SJSA1 (cell line): ENCODE measurements at places on chromosomes 7 and 10. TPM values are rescaled to one million over a fixed set of nuclear protein-coding genes. Genes with fewer than 3 reads are reported as not detected.

Gene SPDYE8
- total RNA-seq = 0.24 TPM in 1 of 2 replicates, not detected in the other

Gene KCNIP2
- total RNA-seq = 0.58 TPM in 1 of 2 replicates, not detected in the other

Gene LBX1
- total RNA-seq = not detected in 2 replicates

Gene MMP21
- total RNA-seq = not detected in 2 replicates

Gene MUC12
- total RNA-seq = not detected in 2 replicates

Gene PAX4
- total RNA-seq = not detected in 2 replicates

Gene DKK1
- 29.7 and 46.2 TPM in 2 replicates for total RNA-seq

Gene PON2
- total RNA-seq = 93.8 and 136 TPM in 2 replicates

Gene CD36
- total RNA-seq = 0.32 TPM in 1 of 2 replicates, not detected in the other

Gene TMEM236
- 0.08 TPM in 1 of 2 replicates, not detected in the other for total RNA-seq

Gene BLOC1S2
- total RNA-seq = 34.6 and 47.7 TPM in 2 replicates

Gene PIK3CG
- 0.84 and 1.2 TPM in 2 replicates for total RNA-seq

GRCh38 chr10:42876945-42877344, 94.3 kb downstream of the BMS1 start:
- H3K4me1 ChIP-seq = no peaks in the 10 kb centered on the region
- H3K36me3 ChIP-seq = no peaks in the 10 kb centered on the region

DNA sequence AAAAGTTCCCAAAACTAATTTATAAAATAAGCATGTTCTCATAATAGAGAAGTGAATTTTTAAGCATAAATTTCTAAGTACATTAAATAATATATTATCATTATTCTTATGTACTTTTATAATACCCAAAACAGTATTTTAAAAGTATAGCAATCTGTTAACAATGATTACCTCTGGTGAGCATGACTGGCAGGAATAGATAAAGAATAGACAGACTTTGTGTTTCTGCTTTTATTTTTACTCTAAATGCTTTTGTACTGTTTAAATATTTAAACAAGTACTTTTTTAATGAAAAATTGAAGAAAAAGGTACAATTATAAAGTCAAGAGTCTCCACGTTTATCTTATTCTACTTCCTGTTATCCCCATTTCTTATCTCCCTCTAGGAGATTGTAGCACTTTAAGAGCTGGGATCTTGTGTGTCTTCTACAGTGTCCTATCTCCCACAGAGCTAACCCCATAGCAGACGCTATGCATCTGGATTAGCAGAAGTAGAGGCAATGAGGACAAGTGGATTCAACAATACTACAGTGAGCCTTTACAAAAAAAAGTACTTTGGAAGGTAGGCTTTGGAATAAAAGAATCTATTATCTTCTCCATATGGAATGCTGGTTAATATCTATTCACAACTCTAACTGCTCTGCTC, 42.9 kb downstream of the IDE start:
- peaks cover 57% of the 10 kb centered on the region for H3K36me3 ChIP-seq
- no peak for DNase-seq
- H3K27me3 ChIP-seq = no peaks in the 10 kb centered on the region
- H3K4me3 ChIP-seq = no peak overlapping the region

DNA sequence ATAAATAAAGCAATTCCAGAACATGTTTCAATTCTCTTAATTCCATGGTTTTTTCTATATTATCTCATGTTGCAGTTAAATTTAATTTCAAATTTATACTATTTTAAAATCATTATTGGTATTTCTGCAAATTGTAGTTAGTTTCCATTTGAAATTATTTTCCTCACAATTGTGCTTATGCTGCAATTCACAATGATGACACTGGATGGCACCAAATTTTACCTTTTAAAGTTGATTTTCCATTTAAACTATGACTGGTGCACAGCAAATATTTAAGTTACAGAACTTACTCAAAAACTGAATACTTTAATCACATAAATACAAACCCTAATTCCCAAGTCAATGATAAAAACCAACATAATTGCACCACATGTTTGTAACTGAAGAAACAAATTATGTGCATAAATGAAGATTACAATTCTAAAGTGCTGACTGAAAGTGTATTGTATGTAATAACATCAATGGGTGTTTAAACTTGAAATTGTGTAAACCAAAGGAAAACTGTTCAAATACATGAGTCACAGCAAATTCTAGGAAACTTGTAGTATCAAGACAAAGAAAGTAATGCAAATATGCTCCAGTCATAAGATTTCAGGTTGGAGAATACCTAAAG, 75.3 kb upstream of the AASS start:
- no peak overlapping the region for H3K4me3 ChIP-seq
- no peaks in the 10 kb centered on the region for H3K4me1 ChIP-seq
- no peak for DNase-seq
- no peaks in the 10 kb centered on the region for H3K27me3 ChIP-seq
- no peaks in the 10 kb centered on the region for H3K36me3 ChIP-seq
- H3K27ac ChIP-seq = no peak overlapping the region

GRCh38 chr10:48340734-48341133, 34.3 kb downstream of the MAPK8 start:
- H3K4me3 ChIP-seq = no peak overlapping the region
- DNase-seq = no peak
- H3K27ac ChIP-seq = no peak overlapping the region
- H3K27me3 ChIP-seq = no peaks in the 10 kb centered on the region
- H3K36me3 ChIP-seq = peaks cover 9% of the 10 kb centered on the region; the same call in 1 of the 2 replicates

- H3K4me1 ChIP-seq = peaks cover 33% of the 10 kb centered on the region
- H3K27me3 ChIP-seq = no peaks in the 10 kb centered on the region
- no peaks in the 10 kb centered on the region for H3K36me3 ChIP-seq
These were observed 66.7 kb downstream of the HHEX start for GRCh38 chr10:92756201-92757065.

DNA sequence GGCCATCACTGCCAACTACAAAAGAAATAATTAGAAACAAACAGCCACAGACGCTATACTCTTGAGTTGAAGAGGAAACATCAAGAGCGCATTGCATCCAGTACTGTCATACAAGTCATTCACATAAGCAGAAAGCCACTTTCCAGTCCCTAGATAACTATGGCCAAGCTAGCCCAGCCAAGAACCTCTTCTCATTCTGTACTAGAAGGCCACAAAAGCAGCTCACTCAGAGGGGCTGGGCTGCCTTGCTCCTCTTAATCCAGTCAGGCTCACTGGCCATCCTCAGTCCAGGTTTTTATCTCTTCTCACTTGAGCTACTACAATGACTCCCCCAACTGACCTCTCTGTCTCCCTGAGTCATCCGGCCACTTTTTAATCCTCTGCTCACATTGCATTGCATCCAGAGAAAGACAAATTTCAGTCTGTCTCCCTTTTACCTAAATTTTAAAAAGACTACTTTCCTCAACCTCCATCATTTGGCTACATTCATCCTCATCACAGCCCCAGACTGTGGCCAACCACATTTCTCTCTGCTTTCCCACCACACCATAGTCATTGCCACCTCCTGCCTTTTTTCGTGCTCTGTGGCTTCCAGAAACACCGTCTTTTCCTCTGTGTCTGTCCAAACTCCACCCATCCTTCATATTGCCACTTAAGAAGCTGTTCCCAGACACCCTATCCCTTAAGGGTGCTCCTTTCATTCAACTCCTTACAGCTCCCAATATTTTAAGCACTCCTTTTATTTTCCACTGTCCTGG, 25.0 kb downstream of the PPP1R3C start:
- H3K27ac ChIP-seq = peak overlapping the region; percentile 74
- no peaks in the 10 kb centered on the region for H3K27me3 ChIP-seq
- H3K4me3 ChIP-seq = no peak overlapping the region
- no peak for DNase-seq

DNA sequence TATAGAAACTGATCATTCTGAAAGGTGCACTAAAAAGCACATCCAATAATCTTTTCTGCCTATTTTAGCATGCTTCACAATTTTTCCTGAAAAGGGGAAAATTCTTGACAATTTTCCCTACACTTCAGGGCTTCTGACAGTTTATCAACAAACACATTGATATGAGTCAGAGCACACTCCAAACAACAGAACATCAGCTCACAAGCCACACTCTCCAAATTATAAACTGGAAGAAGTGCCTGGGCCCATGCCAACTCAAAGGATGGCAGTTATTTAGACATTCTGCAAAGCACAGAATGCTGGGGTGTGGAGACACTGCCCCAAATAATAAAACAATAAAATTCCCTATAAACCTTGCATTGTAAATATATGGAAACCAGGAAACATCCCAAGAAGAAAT, 90.8 kb downstream of the ELAPOR2 start:
- DNase-seq = no peak
- no peak overlapping the region for H3K4me3 ChIP-seq
- H3K27me3 ChIP-seq = no peaks in the 10 kb centered on the region
- H3K27ac ChIP-seq = no peak overlapping the region
- H3K4me1 ChIP-seq = no peaks in the 10 kb centered on the region

GRCh38 chr10:99523251-99523773, 9.4 kb upstream of the NKX2-3 start:
- H3K36me3 ChIP-seq = no peaks in the 10 kb centered on the region
- peaks cover 8% of the 10 kb centered on the region for H3K4me1 ChIP-seq
- no peak for DNase-seq
- H3K27me3 ChIP-seq = peaks cover 36% of the 10 kb centered on the region

GRCh38 chr10:70475661-70476060, 2.9 kb upstream of the PALD1 start:
- no peaks in the 10 kb centered on the region for H3K36me3 ChIP-seq
- peaks cover 56% of the 10 kb centered on the region for H3K27me3 ChIP-seq
- peaks cover 14% of the 10 kb centered on the region for H3K4me1 ChIP-seq
- no peak overlapping the region for H3K27ac ChIP-seq
- H3K4me3 ChIP-seq = no peak overlapping the region

DNA sequence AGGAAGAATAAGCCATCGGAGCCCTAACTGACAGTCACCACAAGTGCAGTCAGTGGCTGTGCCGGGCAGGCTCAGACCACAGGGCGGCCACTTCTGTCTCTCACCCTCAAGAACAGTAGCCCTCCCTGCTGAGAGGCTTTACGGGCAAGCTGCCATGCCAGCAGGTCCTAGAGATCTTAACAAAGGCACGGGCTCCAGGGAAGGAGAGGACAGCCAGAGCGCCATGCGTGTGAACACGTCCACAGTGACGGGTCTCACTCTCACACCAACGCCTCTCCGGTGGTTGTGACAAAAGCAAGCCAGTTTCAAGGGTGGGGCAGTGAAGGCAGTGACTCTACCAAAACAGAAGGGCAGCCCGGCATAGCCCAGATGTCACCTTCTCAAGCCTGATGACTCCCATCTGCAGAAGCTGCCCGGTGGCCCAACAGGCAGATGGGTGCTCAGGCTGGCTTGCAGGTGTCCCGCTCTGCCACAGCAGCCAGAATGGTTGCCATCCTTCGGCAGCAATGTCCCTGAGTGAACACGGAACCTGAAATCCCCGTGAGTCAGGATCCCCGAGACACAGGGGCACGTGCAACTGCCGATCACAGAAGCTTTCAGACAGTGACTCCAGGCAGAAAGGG, 102.0 kb downstream of the FAM53B start:
- no peaks in the 10 kb centered on the region for H3K36me3 ChIP-seq
- no peak for DNase-seq
- H3K27ac ChIP-seq = no peak overlapping the region
- H3K4me3 ChIP-seq = no peak overlapping the region
- H3K4me1 ChIP-seq = peaks cover 4% of the 10 kb centered on the region; the same call in 1 of the 2 replicates
- H3K27me3 ChIP-seq = no peaks in the 10 kb centered on the region

DNA sequence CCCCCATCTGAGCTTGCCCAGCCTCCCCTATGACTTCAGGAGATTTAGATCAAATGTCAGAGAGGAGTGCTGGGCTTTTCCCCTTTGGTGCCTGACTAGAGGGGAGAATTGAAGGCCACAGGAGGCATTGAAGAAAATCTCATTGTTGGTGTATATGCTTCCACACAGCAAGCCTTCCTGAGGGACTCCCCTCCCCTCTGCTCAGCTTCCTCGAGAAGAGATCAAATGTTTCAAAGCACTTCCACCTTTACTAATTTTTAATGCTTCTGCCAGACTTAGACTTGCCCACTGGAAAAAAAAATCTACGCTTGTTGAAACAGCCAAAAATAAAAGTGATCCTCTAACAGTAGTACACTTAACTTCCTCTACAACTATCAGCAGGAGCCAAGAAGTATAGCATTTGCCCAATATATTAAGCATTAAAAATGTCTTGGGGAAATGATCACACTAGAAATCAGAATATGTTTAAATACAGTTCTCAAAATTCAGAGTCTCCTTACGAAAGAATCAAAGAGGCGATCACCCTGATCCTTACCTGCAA, 79.3 kb downstream of the FZD1 start:
- no peaks in the 10 kb centered on the region for H3K36me3 ChIP-seq
- no peak overlapping the region for H3K4me3 ChIP-seq
- no peak overlapping the region for H3K27ac ChIP-seq
- no peaks in the 10 kb centered on the region for H3K27me3 ChIP-seq
- H3K4me1 ChIP-seq = 0 out of 2 replicates have a peak, but pooled peaks cover 9% of the 10 kb centered on the region
- DNase-seq = no peak

GRCh38 chr10:65358565-65358964, 1567.3 kb upstream of the LRRTM3 start:
- no peak overlapping the region for H3K4me3 ChIP-seq
- H3K27ac ChIP-seq = no peak overlapping the region
- no peak for DNase-seq
- no peaks in the 10 kb centered on the region for H3K36me3 ChIP-seq
- H3K27me3 ChIP-seq = no peaks in the 10 kb centered on the region

- no peak overlapping the region for H3K27ac ChIP-seq
- H3K36me3 ChIP-seq = no peaks in the 10 kb centered on the region
- H3K27me3 ChIP-seq = no peaks in the 10 kb centered on the region; the same call in 1 of the 2 replicates
- H3K4me1 ChIP-seq = no peaks in the 10 kb centered on the region
- no peak for DNase-seq
These were observed 239.6 kb upstream of the STEAP1 start for GRCh38 chr7:89914711-89915110.

GRCh38 chr10:78973901-78974616, 94.7 kb upstream of the ZMIZ1 start:
- peak overlapping the region; percentile 29 for H3K4me3 ChIP-seq
- H3K27ac ChIP-seq = peak overlapping the region; percentile 96
- DNase-seq = peak; percentile 88
- H3K36me3 ChIP-seq = no peaks in the 10 kb centered on the region

- DNase-seq = no peak
- peak overlapping the region; percentile 91 for H3K4me3 ChIP-seq
- peaks cover 7% of the 10 kb centered on the region for H3K4me1 ChIP-seq
These were observed 572 bp downstream of the AGK start for GRCh38 chr7:141551782-141552181.

DNA sequence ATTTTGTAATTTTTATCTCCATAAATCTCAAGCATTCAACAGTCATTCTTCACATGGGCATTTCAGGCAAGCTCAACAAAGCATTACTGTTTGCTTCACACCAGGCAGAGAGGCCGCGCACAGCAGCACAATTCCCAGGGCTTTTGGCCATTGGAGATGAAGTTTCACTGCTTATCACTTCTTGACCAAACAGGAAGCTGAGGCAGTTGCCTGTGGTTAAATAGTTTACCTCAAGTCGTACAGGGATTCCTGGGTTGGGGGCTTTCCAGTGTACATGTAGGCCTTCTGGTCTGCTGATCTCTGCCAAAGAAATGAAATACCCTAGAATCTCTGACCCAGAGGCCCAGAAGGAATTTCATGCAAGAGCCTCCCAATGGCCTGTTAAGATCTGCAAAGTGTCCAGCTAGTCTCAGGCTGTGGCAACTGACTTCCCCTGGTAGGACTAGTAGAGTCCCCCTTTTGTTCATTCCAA, 11.2 kb upstream of the PRDX3 start:
- peak overlapping the region; percentile 93 for H3K27ac ChIP-seq
- no peaks in the 10 kb centered on the region for H3K27me3 ChIP-seq
- DNase-seq = peak; percentile 76
- peaks cover 25% of the 10 kb centered on the region for H3K4me1 ChIP-seq
- H3K4me3 ChIP-seq = no peak overlapping the region

GRCh38 chr10:25498645-25499044, 323.8 kb downstream of the GPR158 start:
- DNase-seq = no peak
- peaks cover 5% of the 10 kb centered on the region for H3K4me1 ChIP-seq
- peaks cover 24% of the 10 kb centered on the region for H3K27me3 ChIP-seq
- no peak overlapping the region for H3K27ac ChIP-seq

GRCh38 chr7:47944536-47945260, 3.6 kb downstream of the PKD1L1 start:
- no peaks in the 10 kb centered on the region for H3K36me3 ChIP-seq
- peaks cover 47% of the 10 kb centered on the region for H3K4me1 ChIP-seq
- peak; percentile 22 for DNase-seq
